Femur (tissue), 1 donor: ENCODE measurements at places on chromosomes 5 and 9.
A peak's percentile ranks its signal among the peaks of the same experiment; 100 is the strongest.

DNA sequence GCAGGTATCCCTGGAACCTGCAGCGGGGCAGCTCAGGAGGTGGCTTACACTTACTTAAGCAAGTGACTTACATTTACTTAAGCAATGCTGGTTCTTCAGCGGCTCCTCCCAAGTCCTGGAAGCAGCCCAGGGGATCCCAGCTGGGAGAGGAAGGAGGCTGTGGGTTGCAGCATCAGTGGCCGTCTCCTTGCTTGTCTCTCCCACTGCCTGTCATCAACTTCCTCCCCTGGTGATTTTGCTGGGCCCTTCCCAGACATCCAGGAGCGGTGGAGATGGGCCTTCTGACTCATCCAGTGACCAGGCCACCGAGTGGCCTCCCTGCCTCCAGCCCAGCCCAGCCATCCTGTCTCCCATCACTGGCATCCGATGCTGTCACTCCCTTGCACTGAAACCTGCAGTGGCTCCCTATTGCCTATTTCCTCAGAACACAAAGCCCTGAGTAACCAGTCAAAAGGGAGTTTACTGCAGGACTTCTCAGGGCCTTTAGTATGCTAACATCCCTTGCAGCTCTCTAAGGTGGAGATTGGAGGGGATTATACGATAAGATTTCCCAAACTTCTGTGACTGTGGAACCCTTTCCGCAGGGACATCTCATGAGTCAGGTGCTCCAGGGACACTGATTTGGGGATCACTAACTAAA is 155.9 kb upstream of the PHYKPL start:
- peak; percentile 71 for DNase-seq

DNA sequence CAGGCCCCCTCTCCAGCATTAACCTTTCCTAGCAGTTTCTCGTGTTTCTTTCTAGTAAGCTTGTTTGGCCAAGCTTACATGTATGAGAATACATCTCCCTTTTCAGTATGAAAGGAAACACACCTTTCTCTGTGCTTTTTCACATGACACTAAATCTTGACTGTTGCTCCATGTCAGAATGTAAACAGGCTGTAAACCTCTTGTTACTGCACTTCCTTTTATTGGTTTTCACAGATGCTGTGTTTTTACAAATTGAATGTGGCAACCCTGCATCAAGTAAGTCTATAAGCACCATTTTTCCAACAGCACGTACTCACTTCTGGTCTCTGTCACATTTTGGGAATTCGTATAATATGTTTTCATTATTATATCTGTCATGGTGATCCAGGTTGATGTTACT is 2.2 kb upstream of the CANX start:
- no peak for DNase-seq

DNA sequence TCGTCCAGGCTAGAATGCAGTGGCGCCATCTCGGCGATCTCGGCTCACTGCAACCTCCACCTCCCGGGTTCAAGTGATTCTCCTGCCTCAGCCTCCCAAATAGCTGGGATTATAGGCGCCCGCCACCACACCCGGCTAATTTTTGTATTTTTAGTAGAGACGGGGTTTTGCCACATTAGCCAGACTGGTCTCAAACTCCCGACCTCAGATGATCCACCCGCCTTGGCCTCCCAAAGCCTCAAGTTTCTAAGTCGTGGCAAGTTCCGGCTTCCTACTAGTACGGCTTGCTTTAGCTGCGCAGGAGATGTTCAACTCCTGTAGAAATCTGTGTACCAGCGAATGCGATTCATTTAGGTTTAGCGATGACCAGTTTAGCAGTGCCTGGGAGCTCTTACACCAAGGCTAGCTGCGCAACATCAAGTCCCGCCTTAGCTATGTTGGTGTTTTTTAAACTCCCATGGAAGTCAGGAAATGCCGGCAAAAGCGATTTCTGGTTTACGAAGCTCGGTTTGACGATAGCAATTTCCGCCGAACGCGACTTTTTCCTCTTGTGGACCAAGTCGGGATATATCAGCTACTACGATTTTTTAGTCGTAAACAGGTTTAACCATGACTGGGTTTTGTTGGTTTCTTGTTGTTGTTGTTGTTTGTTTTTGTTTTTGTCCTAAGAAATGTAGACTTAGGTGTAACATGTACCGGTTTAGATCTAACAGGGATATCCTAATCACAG is 46.4 kb downstream of the ANXA2R start:
- peak; percentile 37 for DNase-seq

DNA sequence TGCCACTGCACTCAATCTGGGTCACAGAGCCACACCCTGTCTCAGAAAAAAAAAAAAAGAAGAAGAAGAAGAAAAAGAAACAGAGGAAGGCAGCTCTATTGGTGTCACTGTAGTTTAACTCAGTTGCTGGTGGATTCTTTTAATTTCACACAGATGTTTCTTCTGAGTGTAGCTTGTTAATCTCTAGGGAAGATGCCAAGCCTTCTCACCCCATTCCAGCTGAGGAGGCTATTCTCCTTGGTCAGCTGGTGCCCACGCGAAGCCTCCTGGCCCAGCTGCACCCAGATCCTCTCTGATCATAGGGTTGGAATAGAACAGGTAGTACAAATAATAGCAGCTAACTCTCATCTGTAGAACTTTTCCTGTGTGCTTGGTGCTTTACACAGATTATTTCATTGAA is 113.8 kb upstream of the SPRY4 start:
- no peak for DNase-seq

DNA sequence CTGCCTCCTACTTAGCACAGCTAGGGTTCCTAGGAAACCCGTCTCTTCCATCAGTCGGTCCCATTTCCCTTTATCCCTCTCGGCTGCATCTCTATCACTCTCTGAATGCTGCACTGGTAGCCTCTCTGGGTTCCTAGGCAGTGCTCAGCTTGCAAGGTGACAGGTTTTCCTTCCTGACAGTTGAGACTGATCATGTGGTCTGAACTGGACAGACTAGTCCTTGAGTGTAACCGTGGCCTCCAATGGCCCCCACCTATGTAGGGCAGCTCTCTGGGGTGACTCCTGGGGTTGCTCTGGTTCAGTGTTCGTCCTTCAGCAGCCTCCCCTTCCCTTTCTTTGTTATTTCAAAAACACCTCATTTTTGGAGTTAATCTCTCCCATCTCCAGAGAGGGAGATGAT is 3.8 kb downstream of the TMEM8B start:
- DNase-seq: no peak

- DNase-seq: no peak
These were observed 9.1 kb downstream of the LRRC70 start for GRCh38 chr5:62587737-62588136.

- no peak for DNase-seq
These were observed 410.9 kb upstream of the TRPC7 start for GRCh38 chr5:136776022-136776927.

DNA sequence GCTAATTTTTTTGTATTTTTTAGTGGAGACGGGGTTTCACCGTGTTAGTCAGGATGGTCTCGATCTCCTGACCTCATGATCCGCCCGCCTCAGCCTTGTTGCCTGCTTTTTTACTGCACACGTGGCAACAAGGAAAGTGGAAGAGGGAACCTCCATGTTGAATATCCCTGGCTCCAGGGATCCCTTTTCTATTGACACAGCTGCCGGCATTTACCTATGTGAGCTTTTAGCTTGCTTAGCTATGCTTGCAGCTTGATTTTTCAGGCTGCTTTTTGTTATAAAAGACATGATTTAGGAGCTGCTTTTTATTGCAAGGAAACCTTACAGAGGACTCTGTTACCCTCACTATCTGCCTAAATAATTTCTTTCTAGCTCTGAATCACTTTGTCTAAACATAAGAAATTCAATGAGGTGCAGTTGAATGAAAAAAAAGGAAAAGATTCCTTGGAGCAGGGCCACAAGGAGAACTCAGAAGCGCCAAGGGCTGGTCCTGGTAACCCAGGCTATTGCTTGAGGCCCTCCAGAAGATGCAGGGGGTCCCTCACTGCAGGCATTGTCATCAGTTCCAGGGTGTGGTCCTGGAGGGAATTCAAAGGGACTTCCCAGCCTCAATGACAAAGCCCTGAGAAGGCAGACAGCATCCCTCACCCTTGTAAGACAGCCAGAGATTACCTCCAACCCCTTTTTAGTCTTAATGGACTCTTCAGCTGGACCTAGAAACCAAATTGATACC is 89.9 kb downstream of the SYK start:
- no peak for DNase-seq

- DNase-seq: peak; percentile 67
These were observed 143.5 kb downstream of the GHR start for GRCh38 chr5:42566652-42567295.

GRCh38 chr5:332843-333242 is 11.3 kb downstream of the AHRR start:
- no peak for DNase-seq

- DNase-seq: no peak
These were observed 443.4 kb upstream of the CD180 start for GRCh38 chr5:67639976-67640375.

GRCh38 chr5:168254013-168254693 is 37.3 kb upstream of the WWC1 start:
- no peak for DNase-seq

DNA sequence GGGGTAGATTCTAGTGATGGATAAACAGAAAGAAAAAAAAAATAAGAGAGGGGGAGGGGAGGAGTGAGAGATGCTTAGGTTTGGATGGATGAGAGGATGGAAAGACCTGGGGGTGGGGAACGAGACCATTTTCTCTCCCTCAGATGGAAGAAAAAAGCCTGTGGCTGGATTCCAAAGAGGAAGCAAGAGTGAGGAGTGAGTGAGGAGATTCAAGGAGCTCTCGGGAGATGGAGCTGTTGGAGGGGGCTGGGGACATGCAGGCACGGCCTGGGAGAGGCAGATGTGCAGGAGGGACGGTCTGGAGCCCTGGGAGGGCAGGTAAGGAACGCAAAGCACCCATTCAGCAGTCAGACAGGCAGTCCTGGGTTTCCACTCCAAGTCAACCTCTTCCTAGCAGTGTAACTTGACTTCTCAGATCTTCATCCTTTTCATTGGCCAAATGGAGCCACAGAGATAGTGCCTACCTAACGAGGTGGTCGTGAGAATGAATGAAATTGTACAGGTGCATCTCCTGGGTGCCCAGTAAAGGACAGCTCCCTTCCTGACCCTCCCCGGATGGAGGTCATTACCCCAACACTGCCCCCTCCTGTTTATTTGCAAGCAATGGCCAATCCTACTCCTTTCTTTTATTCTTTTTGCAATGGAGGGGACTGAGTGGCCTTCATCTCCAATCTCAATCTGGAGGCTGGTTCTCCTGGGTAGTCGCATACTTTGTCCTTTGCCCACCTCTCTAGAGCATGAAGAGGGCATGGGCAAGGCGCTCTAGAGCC is 52.2 kb downstream of the PCDH1 start:
- no peak for DNase-seq

DNA sequence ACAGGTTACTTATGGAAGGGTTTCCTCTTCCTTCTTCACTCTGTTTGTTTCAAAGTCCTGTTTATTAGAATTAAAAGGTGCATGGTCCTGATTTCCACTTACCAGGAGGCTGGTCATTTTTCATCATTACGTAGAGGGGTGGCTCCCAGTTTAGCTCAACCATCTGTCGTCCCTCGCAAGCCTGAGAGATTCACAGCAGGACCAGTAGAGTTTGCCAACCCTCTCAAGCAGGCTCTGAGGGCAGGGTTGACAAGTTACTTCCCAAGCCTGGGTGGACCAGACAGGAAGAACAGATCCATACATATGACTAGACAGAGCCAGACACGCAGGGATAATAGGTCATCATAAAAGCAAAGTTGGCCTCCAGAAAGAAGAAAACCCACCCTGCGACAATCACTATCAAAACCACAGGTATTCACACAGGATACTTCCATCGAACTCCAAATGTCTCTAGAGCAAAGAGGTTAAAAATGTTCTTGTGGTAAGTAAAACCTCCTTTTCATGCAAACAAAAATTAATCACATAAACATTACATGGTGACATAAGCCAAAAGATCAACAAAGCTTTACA is 151.9 kb downstream of the ELAVL2 start:
- no peak for DNase-seq

DNA sequence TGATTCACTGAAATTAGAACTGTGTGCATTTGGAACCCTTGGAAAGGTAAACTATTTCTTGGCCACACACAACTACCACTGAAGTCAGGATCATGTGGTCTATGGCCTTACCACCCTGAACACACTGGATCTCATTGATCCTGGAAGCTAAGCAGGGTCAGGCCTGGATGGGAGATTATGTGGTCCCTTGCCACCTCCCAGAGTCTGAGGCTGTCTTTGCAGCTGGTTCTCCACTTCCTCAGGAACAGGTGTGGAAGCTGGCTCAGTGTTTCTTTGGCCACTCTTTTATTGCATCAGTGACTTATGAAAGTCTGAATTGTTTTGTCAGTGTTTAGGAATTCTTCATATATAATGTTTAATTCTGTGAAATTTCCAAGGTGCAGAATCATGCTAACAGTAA is 89.2 kb downstream of the TEK start:
- peak; percentile 32 for DNase-seq

GRCh38 chr9:18348083-18348475 is 125.9 kb upstream of the ADAMTSL1 start:
- no peak for DNase-seq

- DNase-seq: no peak
These were observed 213.2 kb upstream of the EDIL3 start for GRCh38 chr5:84597904-84598303.

DNA sequence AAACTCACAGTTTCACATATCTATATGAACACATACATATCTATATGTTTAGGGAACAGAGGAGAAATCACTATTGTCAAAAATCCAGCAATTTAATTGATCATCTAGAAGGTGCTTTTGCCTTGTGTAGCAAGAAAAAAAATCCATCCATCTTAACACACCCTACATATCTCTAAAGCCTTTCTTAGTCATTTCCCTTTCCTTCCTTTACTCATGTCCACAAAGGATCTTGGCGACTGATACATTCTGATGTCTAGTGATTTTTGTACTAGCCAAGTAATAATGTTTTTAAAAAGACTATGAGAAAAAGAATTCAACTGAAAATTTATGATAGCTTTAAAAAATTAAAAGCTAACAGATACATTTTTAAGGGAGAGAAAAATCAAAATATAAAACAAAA is 22.5 kb downstream of the ZDHHC21 start:
- DNase-seq: no peak

GRCh38 chr9:85715587-85715986 is 26.2 kb downstream of the AGTPBP1 start:
- no peak for DNase-seq
